Cortex of kidney (tissue), 1 donor: ENCODE measurements at places on chromosomes 16 and 17.

- DNase-seq = no peak
These were observed 67.6 kb downstream of the KPNA2 start for GRCh38 chr17:68103148-68103547.

DNA sequence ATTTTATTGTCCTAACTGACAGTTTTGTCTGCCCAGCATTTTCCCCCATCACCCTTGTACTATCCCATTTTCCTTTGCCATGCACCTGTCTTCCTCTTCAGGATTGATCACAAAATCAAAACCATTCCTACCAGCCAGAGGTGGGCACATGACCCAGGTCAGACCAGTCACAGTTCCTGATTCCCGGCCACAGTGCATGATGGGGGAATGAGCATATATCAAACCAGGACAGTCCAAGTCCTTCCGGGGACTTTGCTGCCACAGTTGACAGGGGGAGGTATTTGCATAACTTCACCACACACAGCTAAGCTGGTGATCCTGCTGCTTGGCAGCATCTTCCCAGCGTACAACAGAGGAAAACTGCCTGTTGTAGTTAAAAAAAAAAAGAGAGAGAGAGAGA, 493.9 kb downstream of the WWOX start:
- DNase-seq = no peak

DNA sequence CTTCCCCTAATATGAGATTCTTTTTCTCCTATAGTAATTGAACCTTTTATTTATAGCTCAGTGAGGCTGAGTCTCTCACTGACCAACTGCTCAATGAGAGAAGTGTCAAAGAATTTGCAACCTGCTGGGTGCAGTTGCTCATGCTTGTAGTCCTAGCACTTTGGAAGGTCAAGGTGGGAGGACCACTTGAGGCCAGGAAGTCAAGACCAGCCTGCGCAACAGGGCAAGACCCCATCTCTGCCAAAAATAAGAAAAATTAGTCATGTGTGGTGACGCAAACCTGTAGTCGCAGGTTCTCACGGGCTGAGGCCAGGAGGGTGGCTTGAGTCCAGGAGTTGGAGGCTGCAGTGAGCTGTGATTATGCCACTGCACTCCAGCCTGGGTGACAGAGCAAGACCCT, 30.9 kb upstream of the CRYBA1 start:
- no peak for DNase-seq

GRCh38 chr17:17221329-17221728, 15.2 kb upstream of the PLD6 start:
- no peak for DNase-seq

GRCh38 chr16:963913-964312, 6.9 kb downstream of the LMF1 start:
- no peak for DNase-seq

GRCh38 chr16:67847064-67847861, at the start of gene CENPT:
Gene CENPT, minus strand, starts transcription at chr16:67847693. Its CDS starts 13,834 bp downstream, at chr16:67833859.
- DNase-seq = no peak

DNA sequence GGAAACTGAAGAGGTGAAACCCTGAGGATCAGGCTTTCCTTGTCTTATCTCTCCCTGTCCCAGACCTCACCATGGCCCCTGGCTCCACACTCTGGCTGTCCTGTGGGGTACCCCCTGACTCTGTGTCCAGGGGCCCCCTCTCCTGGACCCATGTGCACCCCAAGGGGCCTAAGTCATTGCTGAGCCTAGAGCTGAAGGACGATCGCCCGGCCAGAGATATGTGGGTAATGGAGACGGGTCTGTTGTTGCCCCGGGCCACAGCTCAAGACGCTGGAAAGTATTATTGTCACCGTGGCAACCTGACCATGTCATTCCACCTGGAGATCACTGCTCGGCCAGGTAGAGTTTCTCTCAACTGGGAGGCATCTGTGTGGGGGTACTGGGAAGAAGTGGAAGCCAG, 1.4 kb downstream of the CD19 start:
- DNase-seq = no peak
